ENCODE measurements at places on chromosomes 12 and 14. TPM values are rescaled to one million over a fixed set of nuclear protein-coding genes. Genes with fewer than 3 reads are reported as not detected.
A peak's percentile ranks its signal among the peaks of the same experiment; 100 is the strongest.

The LRIG3 gene
- 6.1 TPM for total RNA-seq

The EEA1 gene
- total RNA-seq: 44.3 TPM

DNA sequence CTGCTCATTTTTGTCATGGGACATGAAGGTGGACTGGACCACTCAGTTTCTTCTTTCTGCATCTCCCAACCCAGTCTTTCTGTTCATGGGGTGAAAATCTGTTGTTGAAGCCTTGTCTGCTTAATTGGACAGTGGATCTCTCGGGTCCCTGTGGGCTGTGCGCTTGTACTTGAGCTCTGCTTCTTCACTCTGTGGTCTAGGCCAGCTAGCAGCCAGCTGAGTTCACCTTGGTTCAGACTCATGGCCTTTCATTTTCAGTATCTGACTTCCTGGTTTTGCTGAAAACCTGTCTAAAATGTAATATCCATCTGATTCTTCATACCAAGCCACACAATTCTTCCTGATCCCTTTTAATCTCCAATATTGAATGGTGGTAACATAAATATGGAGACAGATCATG is 117.2 kb downstream of the LRRK2 start:
- no peaks in the 10 kb centered on the region for H3K4me1 ChIP-seq
- H3K4me3 ChIP-seq: no peak overlapping the region
- H3K27ac ChIP-seq: no peak overlapping the region

DNA sequence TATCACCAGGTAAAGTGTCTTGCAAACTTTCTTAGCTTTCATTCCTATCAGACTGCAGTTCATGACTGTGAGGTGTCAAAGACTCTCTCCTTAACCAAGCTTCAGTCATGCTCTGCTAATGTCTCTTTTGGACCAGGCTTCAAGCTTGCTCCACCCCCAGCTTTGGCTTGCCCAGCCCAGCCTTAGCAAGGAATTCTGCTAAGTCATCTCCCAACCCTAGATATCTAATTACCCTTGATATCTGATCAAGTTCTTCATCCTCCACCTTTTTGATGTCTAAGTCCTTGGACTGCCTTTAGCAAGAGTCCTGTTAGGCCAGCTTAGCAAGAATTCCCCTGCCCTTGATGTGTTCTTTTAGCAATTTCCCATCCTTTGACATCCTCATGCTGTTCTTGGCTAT is 108.9 kb upstream of the FGD4 start:
- peak; percentile 50 for DNase-seq
- H3K27ac ChIP-seq: peak overlapping the region; percentile 78
- H3K4me1 ChIP-seq: peaks cover 16% of the 10 kb centered on the region
- H3K27me3 ChIP-seq: no peaks in the 10 kb centered on the region
- H3K36me3 ChIP-seq: no peaks in the 10 kb centered on the region

- no peaks in the 10 kb centered on the region for H3K27me3 ChIP-seq
- peak; percentile 51 for DNase-seq
- H3K4me1 ChIP-seq: peaks cover 24% of the 10 kb centered on the region
- no peaks in the 10 kb centered on the region for H3K36me3 ChIP-seq
- no peak overlapping the region for H3K4me3 ChIP-seq
Measured at GRCh38 chr12:12327802-12328201, 22.2 kb downstream of the MANSC1 start.

DNA sequence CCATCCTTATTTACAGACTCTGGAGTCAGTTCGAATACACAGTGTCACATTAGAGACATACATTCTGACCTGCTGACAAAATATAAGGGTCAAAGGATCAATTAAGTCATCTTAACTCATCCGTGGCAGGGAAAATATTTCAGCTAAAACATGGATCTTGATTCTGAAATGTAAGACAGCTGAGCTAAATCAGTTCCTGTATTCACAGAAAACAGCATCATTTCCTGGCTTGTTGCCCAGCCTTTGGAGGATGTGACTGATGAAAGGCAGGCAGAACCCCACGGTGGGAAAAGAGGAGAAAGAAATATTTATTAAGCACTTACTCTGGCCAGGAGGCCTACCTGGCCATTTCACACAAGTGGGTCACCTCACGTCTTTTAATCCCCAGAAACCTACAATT is 101.9 kb downstream of the GAS2L3 start:
- H3K4me1 ChIP-seq: peaks cover 5% of the 10 kb centered on the region
- peaks cover 2% of the 10 kb centered on the region for H3K27me3 ChIP-seq
- DNase-seq: no peak
- no peak overlapping the region for H3K27ac ChIP-seq
- H3K4me3 ChIP-seq: no peak overlapping the region
- no peaks in the 10 kb centered on the region for H3K36me3 ChIP-seq

GRCh38 chr14:94124582-94125377 is 4.6 kb downstream of the IFI27L2 start:
- H3K4me1 ChIP-seq: peaks cover 31% of the 10 kb centered on the region
- no peak for DNase-seq

GRCh38 chr12:103169-103981 is 36.8 kb downstream of the IQSEC3 start:
- no peak overlapping the region for H3K4me3 ChIP-seq
- H3K4me1 ChIP-seq: peaks cover 13% of the 10 kb centered on the region
- H3K27ac ChIP-seq: no peak overlapping the region
- peaks cover 48% of the 10 kb centered on the region for H3K27me3 ChIP-seq

- H3K4me3 ChIP-seq: no peak overlapping the region
- H3K27ac ChIP-seq: no peak overlapping the region
- no peaks in the 10 kb centered on the region for H3K36me3 ChIP-seq
Measured at GRCh38 chr12:110077800-110078199, 29.5 kb upstream of the C12orf76 start.

DNA sequence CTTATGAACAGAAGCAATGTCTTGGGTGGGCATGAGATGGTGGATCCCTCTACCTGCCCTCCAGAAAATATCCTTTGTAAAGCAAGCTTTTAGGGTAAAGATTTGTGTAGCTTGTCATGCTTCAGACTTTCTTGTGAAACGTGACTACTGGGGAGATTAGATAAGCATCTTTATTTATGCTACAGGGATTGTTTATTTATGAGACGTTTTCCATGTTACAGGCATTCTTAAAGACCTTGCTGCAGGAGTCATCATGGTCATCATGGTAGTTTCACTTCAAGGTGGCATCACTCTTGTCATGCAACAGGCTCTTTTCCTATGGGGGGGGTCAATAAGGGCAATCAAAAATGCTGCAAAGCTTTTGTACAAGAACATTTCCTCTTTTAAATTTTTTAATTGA is 8.2 kb upstream of the MIS18BP1 start:
- H3K4me3 ChIP-seq: no peak overlapping the region
- DNase-seq: peak; percentile 12
- peaks cover 11% of the 10 kb centered on the region for H3K36me3 ChIP-seq
- peaks cover 7% of the 10 kb centered on the region for H3K4me1 ChIP-seq
- H3K27ac ChIP-seq: no peak overlapping the region

- no peaks in the 10 kb centered on the region for H3K4me1 ChIP-seq
- no peak for DNase-seq
- H3K4me3 ChIP-seq: no peak overlapping the region
- no peak overlapping the region for H3K27ac ChIP-seq
- no peaks in the 10 kb centered on the region for H3K36me3 ChIP-seq
Measured at GRCh38 chr14:105160776-105161175, 7.8 kb downstream of the JAG2 start.

GRCh38 chr12:33752854-33753253 is 269.4 kb upstream of the ALG10 start:
- no peaks in the 10 kb centered on the region for H3K36me3 ChIP-seq
- no peaks in the 10 kb centered on the region for H3K27me3 ChIP-seq
- no peak for DNase-seq
- H3K4me3 ChIP-seq: no peak overlapping the region
- no peak overlapping the region for H3K27ac ChIP-seq

- no peaks in the 10 kb centered on the region for H3K36me3 ChIP-seq
- no peak for DNase-seq
- no peaks in the 10 kb centered on the region for H3K27me3 ChIP-seq
Measured at GRCh38 chr12:20507711-20508110, 139.4 kb downstream of the PDE3A start.
